ENCODE measurements at places on chromosomes 5 and 9.

DNA sequence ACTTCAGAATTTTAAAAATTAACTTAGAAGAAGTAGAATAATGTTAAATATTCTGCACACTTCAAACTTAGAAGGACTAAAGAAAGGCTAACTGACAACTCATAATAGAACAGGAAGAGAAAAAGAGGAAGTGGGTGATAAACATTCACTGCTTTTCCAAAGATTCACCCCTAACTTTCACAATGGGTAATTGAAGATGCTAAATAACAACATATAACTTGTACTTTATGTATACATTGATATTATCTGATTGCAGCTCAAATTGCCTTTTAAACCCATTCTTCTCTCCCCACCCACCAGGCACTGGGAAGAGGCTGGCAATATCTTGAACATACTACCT lies 376.6 kb downstream of the EFNA5 start:
- no peak for DNase-seq

DNA sequence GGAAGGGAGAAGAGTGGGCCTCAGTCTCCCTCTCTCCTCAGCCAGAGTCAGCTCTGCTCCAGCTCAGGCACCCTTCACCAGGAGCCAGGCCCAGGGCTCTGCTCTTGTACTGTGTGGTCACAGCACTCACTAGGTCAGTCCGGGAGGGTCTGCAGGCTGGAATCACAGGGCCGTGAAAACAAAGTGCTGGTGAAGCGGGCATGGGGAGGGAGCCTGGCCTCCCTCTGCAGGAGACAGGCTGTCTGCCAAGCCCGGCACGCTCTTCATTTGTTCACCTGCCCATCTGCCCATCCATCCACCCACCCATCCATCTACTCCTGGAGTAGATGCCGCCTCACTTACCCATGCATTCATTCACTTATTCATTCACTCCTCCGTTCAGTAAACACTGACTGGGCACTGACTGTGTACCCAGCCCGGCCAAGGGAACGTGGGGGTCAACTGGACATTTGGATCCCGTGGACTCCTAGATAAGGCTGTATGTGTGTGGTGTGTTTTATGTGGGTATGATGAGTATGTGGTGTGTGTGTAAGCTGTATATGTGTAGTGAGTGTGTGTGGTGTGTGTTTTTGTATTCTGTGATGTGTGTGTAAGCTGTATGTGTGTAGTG lies 3.6 kb downstream of the SPAAR start:
- DNase-seq, result no peak

GRCh38 chr5:1445313-1445688 lies at the start of gene SLC6A3:
Gene SLC6A3, minus strand, starts transcription at chr5:1445440. Its CDS starts 2,243 bp downstream, at chr5:1443197.
- peak; percentile 28 for DNase-seq

DNA sequence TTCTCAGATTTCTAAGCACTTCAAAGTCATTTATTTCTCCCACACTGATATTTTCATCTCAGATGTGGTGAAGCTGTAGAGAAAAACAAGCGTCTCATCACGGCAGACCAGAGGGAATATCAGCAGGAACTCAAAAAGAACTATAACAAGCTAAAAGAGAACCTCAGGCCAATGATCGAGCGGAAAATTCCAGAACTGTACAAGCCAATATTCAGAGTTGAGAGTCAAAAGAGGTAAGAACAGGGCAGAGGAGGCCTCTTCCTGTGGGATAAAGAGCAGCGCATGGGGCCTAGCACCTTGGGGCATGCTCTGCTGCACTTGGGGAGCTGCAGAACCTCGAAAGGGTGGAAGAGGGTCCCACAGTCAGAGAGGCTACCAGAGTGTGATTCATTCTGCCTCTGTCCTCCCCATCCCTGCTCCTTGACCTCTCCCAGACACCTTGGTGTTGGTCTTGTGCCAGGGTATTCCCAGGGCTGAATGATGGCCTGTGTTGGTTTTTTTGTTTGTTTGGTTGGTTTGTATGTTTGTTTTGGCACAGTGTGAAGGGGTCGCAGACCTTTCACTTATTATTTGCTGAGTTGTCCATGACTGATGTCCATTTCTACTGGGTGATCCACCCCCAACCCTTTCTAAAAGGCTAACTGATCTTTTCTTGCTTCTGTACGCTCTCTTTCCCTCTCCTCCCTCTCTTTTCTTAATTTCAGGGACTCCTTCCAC lies 248.9 kb downstream of the DOCK8 start:
- no peak for DNase-seq

GRCh38 chr5:167664222-167664804 lies 627.1 kb upstream of the WWC1 start:
- no peak for DNase-seq

- DNase-seq, result no peak
Observed at GRCh38 chr9:68778635-68779034, 73.6 kb downstream of the PIP5K1B start.

DNA sequence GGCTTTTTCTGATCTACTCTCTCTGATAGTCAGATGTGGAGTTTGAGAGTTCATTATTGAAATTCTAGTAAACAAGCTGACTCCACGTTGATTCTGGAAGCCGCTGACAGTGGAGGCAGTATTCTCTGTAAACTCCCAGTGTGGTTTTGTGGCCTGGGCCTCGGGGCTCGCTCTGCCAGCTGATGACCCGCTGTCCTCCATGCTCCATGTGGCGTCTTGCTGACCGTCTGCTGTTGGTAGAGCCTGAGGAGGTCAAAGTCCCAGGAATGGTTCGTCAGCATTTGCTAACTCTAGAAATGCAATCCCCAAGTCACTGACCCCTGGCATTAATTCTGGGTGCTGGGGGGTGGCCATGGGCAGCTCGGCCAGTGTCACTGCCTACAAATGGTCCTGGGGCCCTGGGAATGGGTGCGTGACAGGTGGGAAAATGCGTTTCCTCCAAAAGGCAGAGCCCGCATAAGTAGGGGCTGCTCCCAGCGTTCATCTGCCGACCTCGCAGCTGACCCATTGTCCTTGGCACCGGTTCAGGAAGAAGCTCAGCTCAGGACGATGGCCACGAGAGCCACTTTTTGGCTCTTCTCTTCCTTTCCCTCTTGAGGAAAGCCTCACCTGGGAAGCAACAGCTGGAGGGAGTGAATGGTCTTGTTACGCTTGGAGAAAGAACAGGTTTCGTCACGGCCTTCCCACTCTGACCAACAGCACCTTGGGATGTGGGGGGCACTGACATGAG lies 55.1 kb downstream of the MRPL36 start:
- DNase-seq, result no peak

DNA sequence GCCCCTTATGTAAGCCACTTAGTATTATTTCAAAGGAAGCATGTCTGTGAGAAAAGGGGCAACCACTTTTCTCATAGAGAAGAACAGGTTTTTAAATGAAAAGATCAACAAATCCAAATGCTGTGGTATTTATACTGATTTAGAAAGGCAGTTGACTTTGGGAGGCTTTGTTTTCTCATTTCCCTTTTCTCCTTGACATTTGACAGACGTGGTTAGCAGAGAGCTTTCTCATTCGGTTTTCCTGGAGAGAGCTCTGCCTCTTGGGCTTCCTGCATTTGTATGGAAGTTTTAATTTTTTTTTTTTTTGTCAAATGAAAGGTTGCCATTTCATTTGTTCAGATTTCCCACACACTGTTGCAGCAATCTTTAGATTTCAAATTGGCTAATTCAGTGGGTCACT lies 62.5 kb downstream of the EXOSC2 start:
- no peak for DNase-seq

DNA sequence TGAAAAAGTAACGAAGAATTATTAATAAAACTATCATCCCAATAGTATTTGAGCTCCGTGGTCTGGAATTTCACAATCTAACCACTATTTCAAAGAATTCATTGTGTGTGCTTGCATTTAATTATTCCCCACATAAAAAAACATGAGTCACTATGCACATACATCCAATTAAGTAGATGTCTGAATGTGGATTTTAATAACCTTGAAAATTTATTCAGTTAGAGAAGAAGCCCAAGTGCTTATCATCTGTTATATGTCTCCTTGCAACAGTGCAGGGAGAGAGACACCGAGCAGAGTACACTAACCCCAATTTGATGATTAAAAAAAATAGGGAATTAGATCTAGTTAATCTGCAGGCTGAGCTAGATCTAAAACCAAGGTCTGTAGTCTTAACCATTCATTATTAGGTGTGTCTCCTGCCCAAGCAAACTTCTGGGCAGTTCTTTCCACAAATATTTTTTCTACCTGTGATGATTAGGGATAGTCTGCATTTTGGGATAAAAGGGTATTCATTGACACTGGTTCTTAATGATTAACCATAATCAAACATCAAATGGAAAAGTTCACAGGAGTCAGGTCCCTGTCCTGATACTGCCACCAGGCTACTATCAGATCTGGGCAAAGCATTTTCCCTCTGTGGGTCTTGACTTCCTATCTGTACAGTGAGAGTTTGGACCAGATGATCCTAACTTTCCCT lies 164.2 kb downstream of the GRIA1 start:
- no peak for DNase-seq

DNA sequence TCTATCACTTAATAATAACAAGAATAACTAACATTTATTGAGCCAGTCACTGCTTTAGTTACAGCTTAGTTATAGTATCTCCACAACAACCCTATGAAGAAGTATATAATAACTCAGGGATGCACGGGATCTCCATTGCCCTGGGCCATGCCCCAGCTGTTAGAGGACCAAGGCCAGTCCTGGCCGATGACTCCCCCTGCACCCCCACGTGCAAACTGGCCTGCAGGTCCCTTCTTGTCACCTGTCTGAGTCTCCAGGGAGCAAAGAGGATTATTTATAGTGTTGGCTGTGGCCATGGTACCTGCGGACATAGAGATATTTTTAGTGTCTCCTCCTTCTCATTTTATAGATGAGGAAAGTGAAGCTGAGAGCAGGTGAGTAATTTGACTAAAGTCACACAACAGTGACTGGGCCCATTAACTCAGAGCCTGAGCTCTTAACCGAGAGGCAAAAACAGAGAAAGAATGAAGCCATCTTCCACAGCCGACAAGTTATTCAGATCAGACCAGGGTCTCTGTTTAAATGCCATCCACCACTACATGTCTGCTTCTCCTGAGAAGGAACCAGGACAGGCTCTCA lies 94.4 kb downstream of the TMEM215 start:
- no peak for DNase-seq

DNA sequence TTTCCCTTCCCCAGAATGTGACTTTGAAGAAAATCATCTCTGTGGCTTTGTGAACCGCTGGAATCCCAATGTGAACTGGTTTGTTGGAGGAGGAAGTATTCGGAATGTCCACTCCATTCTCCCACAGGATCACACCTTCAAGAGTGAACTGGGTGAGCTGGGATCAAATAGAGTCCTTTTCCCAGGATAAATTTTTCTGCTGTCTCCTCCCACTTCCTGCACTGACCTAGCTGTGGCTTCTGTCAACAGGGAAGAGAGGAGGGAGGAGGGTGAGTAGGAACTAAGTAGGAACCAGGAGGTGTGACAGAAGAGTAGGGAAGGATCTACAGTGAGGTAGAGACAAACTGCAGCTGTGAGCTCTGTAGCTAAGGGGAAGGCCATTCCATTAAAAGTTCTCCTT lies 69.3 kb downstream of the MAMDC2 start:
- no peak for DNase-seq

DNA sequence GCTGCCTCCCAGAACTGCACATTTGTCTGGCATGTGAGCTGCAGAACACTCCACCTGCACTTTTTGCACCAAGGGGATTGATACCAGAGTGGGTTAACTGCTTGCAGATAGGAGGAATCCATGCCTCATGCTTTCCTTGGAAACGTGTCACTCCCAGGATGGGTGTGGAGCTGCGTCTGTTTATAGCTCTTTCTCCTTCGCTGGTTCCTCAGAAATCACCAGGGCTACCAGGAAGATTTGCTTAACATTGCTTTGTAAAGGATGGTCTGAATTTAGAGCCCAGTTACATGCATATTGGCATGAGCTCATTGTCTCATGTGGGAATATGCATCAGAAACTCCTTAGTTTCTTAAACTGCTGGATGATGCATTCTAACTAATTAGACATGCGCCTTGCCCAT lies 234.6 kb downstream of the GADD45G start:
- no peak for DNase-seq

DNA sequence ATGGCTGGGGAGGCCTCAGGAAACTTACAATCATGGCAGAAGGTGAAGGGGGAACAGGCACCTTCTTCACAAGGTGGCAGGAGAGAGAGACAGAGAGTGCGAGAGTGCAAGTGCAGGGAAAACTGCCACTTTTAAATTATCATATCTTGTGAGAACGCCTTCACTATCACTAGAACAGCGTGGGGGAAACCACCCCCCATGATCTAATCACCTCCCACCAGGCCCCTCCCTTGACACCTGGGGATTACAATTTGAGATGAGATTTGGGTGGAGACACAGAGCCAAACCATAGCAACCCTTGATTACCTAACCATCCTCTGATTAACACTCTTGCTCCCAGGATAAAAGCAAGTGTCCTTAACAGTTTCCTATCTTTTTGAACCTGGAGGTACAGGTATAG lies 21.1 kb downstream of the ADAMTS19 start:
- DNase-seq, result no peak

GRCh38 chr5:154701181-154701580 lies 54.0 kb upstream of the LARP1 start:
- no peak for DNase-seq

Measured in left renal cortex interstitium (tissue), 4 donors.